Ureter (tissue), 1 donor: ENCODE measurements at places on chromosomes 5 and 9. TPM values are rescaled to one million over a fixed set of nuclear protein-coding genes. Genes with fewer than 3 reads are reported as not detected.

Gene WDR31
- 5.1 TPM for total RNA-seq

DNA sequence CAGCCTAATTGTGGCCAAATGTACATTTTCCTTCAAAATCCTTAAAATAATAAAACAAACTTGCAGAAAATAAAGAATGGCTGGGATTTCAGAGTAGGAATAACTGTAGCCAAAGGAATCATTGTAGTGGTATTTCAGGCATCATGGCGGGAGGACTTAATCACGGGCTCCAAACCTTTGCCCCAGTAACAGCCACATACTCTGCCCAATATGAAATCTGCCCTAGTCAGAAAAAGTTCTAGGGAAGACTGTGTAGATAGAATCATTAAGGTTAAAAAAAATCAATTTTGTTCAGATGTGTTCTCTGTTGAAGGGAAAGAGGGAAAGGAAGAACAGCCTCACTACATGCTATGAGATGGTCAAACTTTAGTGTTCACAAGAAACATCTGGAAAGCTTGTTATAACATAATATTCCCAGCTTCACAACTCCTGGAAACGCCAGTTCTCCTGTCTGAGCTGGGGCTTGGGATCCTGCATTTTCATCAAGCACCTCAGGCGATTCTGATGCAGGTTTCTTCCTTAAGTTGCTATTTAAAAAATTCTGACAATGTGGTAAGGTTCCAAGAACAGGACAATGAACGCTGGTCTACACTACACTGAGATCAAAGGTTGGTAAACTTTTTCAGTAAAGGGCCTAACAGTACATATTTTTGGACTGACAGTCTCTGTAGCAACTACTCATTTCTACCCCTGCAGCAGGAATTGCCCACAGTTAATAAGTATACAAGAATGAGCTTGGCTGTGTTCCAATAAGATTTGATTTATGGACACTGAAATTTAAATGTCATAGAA lies 87.9 kb downstream of the CEMIP2 start:
- no peak for DNase-seq

GRCh38 chr5:150621301-150621700 lies 19.2 kb upstream of the SYNPO start:
- DNase-seq = no peak

GRCh38 chr5:178535299-178536175 lies 54.7 kb downstream of the COL23A1 start:
- no peak for DNase-seq

Gene RASEF
- total RNA-seq = 33.7 TPM

Gene LIFR
- 65.4 TPM for total RNA-seq

- peak; percentile 41 for DNase-seq
Observed at GRCh38 chr9:93118863-93119702, 15.0 kb downstream of the NINJ1 start.

- peak; percentile 53 for DNase-seq
Observed at GRCh38 chr5:53027913-53028312, 38.8 kb downstream of the ITGA2 start.

DNA sequence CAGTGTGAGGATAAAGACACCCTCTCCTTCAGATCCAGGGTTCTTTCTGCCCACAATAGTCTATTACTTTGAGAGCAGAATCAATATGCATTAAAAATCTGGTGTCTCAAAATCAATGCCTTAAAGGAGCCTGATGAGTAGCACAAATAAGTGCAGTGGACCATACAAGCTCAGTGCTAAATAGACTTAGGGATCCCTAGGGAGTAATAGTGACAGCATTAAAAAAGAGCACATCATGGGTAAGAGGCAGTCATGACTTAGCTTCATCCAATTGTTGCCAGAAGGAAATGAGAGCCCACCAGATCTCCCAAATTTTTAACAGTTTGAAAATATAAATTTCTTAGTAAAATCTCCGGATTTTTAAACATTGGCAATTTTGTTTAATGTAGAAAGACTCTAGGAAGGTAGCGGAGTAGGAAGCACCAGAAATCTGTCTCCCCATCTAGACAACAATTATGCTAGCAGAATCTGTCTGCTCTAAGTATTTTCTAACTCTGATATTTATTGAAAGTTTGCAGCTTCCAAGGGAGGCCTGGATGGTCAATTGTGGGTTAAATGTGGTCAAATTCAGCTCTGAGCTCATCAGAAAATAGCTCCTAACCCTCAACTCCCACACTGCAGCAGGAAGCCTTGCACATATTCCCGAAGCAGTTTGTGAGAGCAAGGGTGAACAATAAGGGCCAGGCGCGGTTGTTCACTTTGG lies 443.9 kb downstream of the TLE1 start:
- DNase-seq = no peak

DNA sequence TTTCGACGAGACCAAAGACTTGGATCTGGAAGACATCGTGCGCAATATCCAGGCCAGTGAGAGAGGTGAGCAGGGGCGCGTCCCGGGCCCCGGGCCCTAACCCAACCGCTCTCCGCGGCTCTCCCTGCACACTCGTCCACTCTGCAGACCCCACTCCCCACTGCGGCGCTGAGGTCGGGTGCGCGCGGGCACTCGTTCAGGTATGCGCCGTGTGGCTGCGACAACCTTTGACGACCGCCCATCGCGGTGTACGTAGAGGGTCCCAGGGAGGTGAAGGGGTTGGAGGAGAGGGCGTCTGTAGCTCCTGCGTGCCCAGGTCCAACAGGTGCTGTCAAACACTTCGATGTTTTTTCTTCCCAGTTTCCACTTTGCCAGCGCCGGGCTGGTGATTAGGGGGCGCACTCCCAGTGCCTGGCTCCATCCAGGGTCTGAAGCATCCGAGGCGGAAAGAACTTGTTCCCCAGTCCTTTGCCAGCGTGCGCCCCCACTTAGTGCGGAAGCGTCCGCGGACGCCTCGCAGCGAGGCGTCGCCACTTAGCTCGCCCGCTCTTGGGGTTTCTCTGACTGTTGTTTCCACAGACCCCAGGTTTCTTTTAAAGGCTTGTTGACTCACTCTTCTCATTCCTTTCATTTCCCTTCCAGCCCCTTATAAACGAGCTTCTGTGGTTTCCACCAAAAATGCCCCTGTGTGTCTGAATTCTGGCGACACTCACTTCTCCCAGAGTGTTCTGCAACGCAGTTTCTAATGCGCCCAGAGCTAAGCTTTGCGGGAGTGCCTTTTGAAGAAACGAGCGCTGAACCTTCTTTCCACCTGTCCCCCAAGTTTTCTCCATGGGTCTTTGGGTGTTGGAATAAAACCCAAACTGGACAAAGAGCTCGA lies 1.6 kb downstream of the NPR3 start:
- no peak for DNase-seq

- DNase-seq = no peak
Observed at GRCh38 chr9:1087120-1087881, 37.1 kb downstream of the DMRT2 start.

GRCh38 chr5:71719063-71719964 lies at the start of gene CARTPT:
Gene CARTPT, plus strand, starts transcription at chr5:71719275. Its CDS starts 19 bp downstream, at chr5:71719294.
- DNase-seq = no peak

- peak; percentile 19 for DNase-seq
Observed at GRCh38 chr9:134872482-134873231, 8.0 kb upstream of the FCN2 start.

DNA sequence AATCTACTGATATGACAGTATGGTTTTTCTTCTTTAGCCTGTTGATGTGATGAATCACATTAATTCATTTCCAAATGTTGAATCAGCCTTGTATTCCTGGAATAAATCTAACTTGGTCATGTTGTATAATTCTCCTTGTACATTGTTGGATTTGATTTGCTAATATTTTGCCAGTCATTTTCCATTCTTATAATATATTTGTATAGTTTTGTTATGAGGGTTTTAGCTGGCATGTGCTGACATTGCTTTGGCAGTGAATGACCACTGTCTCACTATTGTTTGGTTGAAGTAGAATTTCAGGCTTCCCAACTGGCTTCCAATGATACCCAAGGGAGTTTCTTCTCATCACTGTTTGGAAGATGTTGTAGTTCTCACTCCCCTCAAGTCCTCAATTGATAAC lies 983.0 kb upstream of the PTPRD start:
- DNase-seq = no peak

DNA sequence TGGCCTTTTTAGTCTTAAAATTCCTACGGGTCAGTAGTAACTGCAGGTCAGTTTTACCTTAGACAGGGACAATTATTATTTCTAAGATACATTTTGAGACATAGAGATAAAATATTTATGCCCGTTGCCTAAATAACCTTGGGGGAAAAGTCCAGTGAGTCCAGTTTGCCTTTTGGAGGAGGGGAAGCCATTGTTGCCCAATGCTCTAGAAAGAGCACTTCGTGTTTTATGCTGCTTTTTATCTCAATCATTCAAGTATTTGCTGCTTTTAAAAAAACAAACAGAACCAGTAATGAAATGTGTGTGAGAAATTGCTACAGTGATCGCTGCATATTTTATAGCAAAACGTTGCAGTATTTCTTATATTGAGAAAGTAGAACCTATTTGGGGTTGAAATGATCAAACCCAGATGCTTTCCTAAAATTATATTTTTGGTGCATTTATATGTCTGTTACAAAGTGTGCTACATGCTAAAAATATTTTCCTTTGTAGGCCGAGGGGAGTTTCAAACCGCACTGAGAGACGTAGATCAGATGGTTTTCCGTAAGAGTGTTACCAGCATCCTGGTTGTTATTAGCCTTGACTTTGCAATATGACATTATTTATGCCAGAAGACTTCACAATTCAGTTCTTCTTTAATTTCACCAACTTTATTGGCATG lies 266.8 kb downstream of the AOPEP start:
- DNase-seq = no peak
